ENCODE measurements at places on chromosomes 16 and 17.

- DNase-seq, result no peak
Observed at GRCh38 chr17:4509923-4510617, 11.4 kb downstream of the SPNS2 start.

- DNase-seq, result no peak
Observed at GRCh38 chr17:56887105-56887504, 26.7 kb downstream of the TRIM25 start.

GRCh38 chr17:59141860-59142259 is 13.1 kb downstream of the SKA2 start:
- DNase-seq, result no peak

- no peak for DNase-seq
Observed at GRCh38 chr16:80569440-80570105, 28.8 kb downstream of the DYNLRB2 start.

DNA sequence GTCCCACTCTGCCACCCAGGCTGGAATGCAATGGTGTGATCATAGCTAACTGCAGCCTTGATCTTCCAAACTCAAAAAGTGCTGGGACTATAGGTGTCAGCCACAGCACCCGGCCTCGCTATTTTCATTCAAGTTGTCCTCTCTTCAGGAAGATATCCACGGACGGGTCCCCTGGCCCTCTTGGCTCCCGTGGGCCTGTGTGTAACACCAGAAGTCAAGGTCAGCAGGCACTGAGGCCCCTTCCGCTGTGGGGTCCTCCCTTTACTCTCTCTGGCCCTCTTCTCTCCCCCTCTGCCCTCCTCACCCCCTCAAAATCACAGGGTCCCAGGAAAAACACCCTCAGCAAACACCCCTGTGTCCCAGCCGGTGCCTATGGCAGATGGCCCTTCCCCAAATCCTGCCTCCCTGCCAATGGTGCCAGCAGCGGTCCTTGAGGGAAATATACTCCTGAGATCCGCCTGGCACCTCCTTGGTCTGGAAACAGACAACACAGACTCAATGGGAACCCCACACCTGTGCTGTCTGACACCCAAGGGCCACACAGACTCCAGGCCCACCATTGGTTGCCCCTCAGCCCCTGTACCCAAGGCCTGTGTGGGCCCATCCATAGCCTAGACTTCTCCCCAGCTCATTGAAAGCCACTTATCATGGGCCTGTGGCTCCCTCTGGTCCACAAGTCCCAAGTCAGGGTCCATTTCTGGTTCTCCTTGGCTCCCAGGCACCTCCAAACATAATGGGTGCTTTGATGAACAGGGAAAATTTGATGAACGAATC is 221.5 kb downstream of the ZNF423 start:
- no peak for DNase-seq

- DNase-seq, result no peak
Observed at GRCh38 chr17:63426041-63426916, 19.8 kb downstream of the CYB561 start.

Measured in NCI-H1417 treated with DMSO at 0.1 percent for 48 hours (cell line).